CD4-positive, alpha-beta T cell treated with Interleukin-2 at 100 ng/mL for 4 hours (primary cell): ENCODE measurements at places on chromosomes 3 and 15.
A peak's percentile ranks its signal among the peaks of the same experiment; 100 is the strongest.

DNA sequence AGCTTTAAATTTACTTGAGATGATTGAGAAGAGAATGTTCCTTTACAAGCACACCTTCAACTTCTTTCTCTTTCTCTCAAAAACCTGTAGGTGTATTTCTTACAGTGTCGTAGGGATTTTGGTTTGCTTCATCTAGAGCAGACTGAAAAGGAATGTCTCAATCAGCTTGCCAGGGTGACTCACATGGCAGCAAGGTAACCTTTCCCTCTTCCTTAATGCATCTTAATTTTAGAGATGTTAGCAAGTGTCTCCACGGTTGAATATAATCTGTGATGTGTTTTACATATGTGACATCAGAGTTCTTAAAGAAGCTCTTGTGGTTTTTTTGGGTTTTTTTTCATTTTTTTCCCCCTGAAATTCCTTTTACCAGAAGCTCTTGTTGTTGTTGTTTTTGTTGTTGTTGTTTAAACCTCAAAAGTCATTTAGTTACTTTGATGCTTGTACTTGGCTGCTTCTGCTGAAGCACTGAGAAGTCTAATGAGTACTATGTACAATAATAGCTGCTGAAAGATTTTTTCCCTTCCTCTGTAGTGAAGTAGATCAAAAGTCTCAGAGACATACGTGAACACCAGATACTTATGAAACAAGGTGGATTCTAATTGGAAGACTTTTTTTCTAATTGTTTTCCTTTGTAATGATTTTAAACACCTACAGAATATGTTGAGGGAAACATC, 83.1 kb downstream of the RETNLB start:
- DNase-seq, result no peak

GRCh38 chr3:24550588-24550987, 55.9 kb upstream of the THRB start:
- no peak for DNase-seq

DNA sequence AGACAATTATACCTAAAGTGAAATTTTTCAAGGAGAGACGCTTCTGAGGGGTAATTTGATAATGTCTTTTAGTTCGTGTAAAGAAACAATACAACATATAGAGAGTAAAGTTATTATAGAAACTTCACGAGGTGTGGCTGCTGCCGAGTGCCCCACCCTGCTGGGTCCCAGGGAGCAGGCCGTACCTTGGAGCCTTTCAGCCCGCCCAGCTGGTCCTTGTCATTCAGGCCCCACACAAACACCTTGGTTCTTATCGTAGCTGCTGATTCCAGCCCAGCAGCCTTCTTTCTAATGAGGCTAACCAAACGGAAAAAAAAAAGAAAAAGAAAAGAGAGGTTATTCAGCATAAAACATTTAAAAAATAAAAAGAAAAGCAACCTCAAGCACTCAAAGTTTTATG, 83.1 kb upstream of the OCA2 start:
- no peak for DNase-seq

DNA sequence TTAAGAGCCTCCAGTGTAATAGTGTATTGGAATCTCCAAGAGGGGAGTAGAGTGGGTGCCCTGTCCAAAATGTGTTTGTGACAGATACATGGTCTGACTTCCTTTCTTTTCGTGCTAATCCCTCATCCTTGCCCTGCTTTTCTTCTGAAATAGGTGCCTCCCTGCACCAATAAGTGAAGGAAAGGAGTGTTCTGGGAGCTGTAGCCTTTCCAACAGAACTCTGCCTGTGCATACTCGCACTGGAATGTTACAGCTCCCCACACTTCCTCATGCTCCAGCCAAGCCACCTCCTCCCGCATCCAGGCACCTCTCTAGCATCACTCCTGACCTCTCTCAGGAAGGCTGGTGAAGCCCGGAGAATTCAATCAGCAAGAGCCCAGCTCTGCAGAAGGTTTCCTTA, 478.0 kb downstream of the GABRG3 start:
- DNase-seq, result no peak

GRCh38 chr3:14524311-14524711, 15.8 kb downstream of the GRIP2 start:
- no peak for DNase-seq

DNA sequence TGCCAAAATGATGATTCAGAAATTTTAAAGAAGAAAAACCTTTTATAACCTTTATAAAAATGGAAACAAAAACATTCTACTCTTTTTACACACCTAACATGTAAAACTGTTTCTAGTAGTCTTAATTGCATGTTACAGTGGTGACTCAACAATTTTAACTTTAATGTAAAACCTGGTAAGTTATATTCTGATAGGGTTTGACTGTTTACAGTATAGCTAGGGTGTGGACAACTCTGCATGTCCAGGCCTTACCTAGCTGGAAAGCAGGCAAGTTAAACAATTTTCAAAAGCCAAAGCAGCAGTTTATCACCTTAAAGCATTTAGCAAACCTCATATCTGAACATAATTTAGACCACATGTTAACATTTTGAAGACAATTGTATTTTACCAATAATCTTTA, 328.5 kb downstream of the NEK10 start:
- no peak for DNase-seq

DNA sequence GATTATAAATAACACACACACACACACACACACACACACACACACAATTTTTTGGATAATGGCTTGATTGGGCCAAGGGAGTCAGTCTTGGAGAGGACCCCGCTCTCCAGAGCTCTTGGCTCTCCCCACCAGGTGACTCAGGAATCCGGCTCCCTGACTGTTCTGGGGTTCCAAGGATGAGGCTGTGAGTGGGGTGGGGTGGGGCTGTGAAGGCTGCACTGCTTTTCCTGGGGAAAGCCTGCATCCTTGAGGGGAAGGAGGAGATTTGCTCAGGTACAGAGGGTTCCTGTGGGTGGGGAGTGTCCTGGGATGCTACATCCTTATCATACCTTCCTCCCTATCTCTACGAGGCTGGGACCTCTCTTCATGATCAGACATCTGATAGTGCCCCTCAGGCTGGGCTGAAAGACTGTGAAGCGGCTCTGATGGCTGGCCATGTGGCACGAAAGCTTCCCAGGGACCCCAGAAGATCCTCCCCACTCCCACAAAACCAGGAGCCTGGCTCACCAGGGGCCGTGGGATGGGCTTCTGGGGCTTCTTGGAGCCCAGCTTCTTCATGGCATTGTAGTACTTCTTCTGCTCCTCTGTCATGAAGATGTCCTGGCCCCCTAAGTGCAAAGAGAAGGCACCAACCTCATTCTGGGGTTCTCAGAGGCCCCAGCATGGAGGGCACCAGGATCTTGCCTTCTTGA, 59.2 kb downstream of the EXOG start:
- no peak for DNase-seq

GRCh38 chr15:91776104-91776503, 77.4 kb upstream of the SLCO3A1 start:
- DNase-seq, result no peak

DNA sequence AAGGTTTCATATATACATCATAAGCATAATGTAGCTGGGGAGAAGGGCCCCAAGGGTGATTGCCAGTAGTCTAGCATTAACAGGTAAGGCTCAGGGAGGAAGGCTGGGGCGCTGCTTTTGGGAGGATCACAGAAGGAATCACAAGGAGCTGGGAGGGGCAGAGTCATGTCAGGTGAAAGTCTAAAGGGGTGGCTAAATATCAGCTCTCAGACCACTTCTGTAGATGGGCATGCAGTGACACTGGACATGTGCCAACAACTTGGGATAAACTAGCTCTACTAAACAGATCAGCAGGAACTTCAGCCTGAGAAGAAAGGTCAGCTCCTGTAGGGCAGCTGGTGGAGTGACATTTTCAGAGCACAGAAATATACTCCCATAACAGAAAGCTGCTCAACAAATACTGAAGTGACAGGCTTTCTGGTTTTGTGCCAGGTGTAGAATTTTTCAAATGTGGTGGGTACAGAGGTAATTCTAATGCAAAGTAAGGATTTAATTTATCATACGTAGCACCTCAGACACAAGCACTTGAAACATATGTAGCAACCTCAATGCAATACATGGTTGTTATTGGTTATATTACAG, 79.4 kb downstream of the PEX5L start:
- no peak for DNase-seq

DNA sequence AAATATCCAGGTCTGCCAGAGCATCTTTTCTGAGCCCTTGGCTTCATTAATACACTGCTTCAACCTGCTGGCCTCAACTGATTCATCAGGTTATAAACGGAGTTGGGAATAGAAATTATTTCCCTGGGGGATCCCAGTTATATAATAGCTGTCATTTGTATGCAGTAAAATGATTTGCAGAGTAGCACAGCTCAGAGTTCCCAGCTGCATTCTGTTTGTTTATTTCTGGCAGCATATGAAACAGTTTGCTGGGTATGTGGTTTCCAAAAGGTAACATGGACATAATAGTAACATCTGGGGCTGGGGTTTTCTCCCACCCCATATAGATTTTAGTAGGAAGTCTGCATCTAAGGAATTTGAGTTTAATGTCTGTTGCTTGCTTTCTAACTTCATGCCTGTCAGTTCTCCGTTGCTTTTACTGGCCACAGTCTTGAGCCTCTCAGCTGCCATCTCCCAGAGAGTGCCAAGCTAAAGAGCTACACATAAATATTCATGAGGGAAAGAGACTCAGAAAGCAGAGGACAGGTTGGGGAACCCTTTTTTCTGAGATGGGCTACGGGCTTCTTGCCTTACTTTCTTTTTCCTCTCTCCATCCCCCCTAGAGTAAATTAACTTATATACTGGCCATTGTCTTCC, 124.6 kb downstream of the TMEM108 start:
- DNase-seq, result no peak

GRCh38 chr3:161217496-161217895, 3.6 kb upstream of the NMD3 start:
- no peak for DNase-seq

GRCh38 chr3:127034990-127035652, 52.2 kb downstream of the PLXNA1 start:
- no peak for DNase-seq

GRCh38 chr3:54970895-54971294, 43.0 kb upstream of the LRTM1 start:
- no peak for DNase-seq

- no peak for DNase-seq
Measured at GRCh38 chr15:52054381-52054780, 35.4 kb downstream of the MAPK6 start.

- DNase-seq, result no peak
Measured at GRCh38 chr15:40545457-40545856, 19.4 kb downstream of the CCDC32 start.

- no peak for DNase-seq
Measured at GRCh38 chr3:169509780-169510692, 153.5 kb downstream of the MECOM start.

DNA sequence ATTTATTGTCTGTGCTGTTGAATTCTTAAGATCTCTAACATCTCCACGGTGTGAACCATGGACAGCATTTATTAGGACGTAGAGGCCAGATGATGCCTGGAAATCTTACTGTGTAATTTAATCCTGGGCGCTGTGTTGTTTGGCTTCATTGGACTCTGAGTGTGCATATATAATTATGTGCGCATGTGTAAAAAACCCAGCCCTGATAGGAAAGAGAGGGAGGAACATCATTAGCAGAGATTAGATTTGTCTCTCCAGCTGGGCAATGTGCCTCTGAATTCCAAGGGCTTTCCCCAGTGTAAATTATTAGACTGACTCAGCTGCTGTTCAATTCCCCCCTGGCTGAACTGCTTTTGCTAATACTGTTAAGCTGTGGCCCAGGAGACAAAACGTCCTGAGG, 39.6 kb downstream of the MAP3K13 start:
- no peak for DNase-seq

- no peak for DNase-seq
Measured at GRCh38 chr3:101638261-101638745, 38.6 kb downstream of the ZBTB11 start.

- DNase-seq, result peak; percentile 9
Measured at GRCh38 chr3:188421836-188422540, 268.0 kb downstream of the LPP start.

- no peak for DNase-seq
Measured at GRCh38 chr3:119018690-119019463, 15.8 kb downstream of the IGSF11 start.

- DNase-seq, result no peak
Measured at GRCh38 chr3:12803371-12803770, 6.9 kb downstream of the CAND2 start.

DNA sequence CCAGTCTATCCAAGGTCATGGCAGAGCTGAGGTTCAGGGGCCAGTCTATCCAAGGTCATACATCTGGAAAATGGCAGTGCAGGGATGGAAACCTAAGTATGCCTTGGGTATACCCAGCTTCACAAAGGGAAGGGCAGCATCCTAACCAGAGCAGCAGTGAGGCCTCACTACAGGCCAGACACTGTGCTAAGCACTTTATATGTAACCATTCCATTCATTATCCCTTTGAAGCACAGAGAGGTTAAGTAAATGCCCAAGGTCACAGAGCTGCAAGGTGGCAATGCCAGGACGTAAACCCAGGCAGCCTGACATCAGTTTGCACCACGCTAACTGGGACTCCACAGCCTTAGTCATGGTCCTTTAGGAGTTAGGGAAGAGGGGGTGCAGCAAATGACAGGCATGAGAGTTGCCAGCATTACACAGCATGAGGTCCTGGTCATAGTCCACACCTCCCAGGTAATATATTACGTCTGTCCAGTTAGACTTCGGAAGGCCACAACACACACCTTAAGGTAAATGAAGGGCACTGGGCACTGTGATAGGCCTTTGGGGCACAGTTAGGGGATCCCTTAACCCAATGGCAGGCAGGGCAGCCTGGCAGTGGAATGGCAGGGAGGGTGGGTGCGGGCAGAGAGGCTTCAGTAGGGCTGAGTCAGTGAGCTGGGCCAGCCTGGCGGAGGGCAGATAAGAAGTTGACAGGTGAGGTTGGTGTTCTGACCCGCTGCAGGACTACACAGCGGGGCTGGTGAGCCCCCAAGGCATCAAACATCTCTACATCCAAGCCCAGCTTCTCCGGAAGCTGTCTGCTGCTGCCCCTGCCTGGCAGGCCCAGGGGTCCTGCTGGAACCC, 21.1 kb upstream of the CORO2B start:
- DNase-seq, result no peak

- no peak for DNase-seq
Measured at GRCh38 chr15:93051236-93052089, 37.5 kb downstream of the RGMA start.

DNA sequence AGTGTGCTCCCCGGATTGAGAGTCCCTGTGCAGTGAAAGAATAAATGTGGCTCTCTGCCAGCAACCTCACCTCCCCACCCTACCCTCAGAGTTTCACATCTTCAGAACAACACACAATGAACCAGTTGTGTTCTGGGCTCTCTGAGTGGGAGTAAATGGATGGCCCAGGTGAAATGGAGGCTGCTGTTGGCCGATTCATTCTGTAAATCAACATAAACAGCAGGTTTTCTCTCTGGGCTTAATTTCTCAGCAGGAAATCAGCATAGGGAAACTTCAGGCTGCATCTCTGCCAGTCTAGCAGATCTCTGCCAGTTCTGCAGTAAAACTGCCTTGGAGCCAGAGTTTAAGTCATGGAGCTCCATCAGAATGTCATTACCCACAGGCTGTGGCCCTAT, 54.6 kb upstream of the FURIN start:
- DNase-seq, result no peak

DNA sequence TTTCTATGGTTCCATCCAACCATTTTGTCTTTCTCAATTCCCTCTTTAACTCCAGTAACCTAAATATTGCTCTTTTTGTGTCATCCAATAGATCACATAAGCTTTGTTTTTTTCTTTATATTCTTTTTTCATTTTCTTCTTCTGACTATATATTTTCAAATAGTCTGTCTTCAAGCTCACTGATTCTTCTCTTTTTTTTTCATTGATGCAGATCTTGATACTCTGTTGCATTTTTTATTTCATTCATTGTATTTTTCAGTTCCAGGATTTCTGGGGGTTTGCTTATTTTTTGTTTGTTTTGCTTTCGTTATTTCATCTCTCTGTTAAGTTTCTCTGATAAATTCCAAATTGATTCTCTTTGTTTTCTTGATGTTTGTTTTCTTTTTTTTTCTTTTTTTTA, 36.2 kb downstream of the CLDN1 start:
- DNase-seq, result no peak

GRCh38 chr3:105158286-105158685, 208.4 kb upstream of the ALCAM start:
- no peak for DNase-seq
